ENCODE measurements at places on chromosomes 2 and 18.

DNA sequence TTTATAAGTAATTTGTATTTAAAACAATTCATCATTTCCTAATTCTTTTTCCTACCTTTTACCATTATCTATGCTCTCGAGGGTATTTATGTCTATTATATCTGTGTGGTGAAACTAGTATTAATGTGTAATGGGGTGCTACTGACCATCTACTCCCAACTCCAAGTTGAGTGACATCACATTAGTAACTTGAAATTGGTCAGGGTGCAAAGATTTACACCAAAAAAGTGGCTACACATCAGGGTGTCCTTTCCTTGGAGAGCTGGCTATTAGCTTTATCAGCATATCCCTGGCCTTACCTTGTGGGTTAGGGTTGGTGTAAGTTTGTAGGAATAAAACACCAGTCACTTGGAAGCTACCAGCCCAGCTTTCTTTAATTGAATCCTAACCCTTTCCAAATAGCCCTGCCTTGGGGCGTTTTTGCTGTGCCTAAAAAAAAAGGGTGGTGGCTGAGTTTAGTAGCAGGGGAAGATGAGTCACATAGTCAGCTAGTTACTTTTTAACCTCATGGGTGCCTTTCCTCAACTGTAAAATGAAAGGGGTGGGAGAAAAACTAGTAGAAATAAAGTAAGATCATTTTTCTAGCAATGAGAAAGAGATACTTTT lies 14.0 kb downstream of the ANXA4 start:
- no peak for DNase-seq

- no peak for DNase-seq
Observed at GRCh38 chr18:35026407-35027061, 14.7 kb upstream of the MAPRE2 start.

- no peak for DNase-seq
Observed at GRCh38 chr2:232330068-232330999, 48.2 kb upstream of the ALPP start.

DNA sequence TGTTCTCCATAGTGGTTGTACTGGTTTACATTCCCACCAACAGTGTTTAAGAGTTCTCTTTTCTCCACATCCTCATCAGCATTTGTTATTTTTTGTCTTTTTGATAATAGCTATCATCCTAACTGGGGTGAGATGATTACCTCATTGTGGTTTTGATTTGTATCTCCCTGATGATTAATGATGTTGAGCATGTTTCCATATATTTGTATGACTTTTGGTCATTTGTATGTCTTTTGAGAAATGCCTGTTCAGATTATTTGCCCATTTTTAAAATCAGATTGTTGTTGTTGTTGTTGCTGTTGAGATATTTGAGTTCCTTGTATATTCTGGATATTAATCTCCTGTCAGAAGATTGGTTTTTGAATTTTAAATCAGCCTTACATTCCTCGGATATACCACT lies 147.5 kb downstream of the NCOA1 start:
- DNase-seq, result no peak

GRCh38 chr2:157302492-157303099 lies 23.0 kb downstream of the ERMN start:
- DNase-seq, result peak; percentile 20

DNA sequence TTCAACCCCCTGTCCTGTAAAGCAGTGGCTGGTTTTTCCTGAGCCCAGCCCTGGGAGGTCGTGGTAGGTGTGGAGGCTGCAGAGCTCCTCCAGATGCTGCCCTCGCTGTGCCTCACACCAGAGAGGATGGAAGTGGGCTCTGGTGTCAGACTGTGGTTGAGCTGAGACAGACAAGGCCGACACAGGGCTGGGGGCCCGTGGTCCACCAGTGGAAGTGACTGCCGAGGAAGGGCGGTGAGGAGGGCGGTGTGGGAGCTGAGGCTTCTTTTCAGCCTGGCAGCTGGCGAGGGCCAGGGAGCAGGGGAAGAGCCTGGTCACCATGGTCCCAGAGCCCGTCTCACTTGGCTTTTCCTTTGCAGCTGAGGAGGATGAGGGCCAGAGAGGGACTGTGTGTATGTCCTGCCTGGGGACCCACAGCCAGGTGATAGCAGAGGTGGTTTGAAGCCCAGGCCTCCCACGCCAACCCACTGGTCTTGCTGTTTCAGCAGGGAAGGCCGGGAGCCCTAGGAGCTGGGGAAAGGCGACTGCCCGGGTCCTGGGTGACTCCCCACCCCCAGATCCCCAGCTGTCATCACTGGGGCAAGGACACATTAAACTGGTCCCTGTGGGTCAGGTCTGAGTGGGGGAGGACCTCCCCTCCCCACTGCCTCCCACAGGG lies 8.5 kb downstream of the SFTPB start:
- DNase-seq, result no peak

- no peak for DNase-seq
Observed at GRCh38 chr2:15940661-15941480, 521 bp downstream of the MYCN start.

DNA sequence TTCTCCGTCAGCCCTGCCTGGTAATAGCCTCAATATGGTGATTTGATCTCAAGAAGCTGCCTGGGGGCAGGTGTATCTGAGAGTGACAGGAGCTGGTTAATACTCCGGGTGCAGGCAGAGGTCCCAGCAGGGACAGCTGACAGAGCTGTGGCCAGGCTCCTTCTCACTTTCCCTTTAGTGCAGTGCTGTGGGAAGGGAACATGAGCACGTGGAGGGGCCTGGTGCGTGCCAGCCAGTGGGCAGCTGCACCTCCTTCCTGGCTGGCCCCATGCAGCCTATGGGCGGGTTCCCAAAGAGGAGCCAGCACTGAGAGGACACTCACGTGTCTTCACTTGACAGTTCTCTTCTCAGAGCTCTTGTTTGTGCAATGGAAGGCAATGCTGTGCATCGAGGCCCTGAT lies 9.1 kb downstream of the CNNM4 start:
- DNase-seq, result no peak

DNA sequence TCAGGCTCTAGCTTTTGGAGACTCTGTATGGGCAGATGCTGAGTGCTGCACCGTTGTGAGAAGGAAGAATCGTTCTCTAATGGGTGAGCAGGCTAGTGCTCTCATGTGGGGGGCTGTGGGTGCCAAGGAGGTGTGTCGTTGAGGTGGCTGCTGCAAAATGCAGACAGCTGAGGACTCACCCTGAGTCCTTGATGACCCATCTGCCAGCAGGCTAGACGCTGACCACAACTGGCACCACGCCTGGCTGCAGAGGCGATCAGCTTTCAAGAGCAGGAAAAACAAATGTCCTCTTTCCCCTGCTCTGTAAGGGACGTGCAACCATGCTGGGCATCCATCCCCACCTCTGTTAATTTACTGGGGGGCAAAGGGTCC lies 48.2 kb downstream of the HAUS1 start:
- no peak for DNase-seq

DNA sequence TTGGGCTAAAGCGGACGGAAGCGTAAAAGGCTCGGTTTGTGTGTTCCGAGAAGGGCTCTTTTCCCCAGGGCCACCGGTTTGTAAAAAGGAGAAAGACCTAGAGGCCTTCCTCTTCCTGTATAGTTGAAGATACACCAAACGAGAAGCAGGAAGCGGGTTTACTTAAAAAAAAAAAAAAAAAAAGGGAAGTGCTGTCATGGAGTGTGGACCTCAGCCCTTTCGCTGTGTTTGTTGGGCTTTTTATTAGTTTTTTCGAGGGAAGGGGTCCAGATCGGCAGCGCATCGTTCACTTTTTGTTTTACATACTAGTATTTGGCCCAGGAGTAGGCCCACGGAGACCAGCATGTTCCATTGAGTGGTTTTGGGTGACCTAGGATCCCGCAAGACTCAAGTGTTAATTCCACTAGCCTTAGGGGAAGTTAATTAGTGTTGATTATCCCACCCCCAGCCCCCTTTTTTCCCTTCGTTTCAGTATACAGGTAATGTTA lies 676 bp downstream of the ACTR2 start:
- peak; percentile 49 for DNase-seq

GRCh38 chr2:42486145-42486906 lies 7.5 kb downstream of the KCNG3 start:
- no peak for DNase-seq

DNA sequence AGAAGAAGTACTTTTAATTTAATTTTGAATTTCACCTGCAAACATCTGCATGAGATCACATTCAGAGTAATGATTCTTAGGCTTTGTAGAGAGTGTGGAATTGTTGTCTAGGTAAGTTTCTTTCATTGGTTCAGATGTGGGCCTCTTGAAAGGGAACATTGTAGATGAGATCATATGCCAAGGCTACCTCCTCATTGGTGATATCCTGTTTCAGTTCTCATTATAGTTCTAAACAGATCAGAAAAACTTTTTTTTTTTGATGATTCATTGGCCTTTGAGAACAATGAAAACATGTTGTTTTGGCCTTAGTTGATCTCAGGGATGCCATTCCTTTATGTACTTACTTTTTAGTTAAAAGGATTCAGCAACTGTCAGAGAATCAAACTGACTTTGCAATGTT lies 44.5 kb downstream of the EML6 start:
- peak; percentile 43 for DNase-seq

GRCh38 chr2:18092760-18093159 lies 214.3 kb downstream of the KCNS3 start:
- DNase-seq, result no peak

GRCh38 chr18:69996417-69996816 lies 48.7 kb upstream of the CD226 start:
- no peak for DNase-seq

- DNase-seq, result peak; percentile 36
Observed at GRCh38 chr18:58045242-58046092, 1.4 kb downstream of the NEDD4L start.

GRCh38 chr2:164675687-164676086 lies 54.4 kb upstream of the GRB14 start:
- no peak for DNase-seq

- DNase-seq, result no peak
Observed at GRCh38 chr2:176647325-176648165, 378.3 kb downstream of the MTX2 start.

GRCh38 chr18:45755934-45756333 lies 32.0 kb downstream of the SLC14A1 start:
- DNase-seq, result peak; percentile 100

- DNase-seq, result no peak
Observed at GRCh38 chr2:134141598-134142340, 112.1 kb upstream of the MGAT5 start.

DNA sequence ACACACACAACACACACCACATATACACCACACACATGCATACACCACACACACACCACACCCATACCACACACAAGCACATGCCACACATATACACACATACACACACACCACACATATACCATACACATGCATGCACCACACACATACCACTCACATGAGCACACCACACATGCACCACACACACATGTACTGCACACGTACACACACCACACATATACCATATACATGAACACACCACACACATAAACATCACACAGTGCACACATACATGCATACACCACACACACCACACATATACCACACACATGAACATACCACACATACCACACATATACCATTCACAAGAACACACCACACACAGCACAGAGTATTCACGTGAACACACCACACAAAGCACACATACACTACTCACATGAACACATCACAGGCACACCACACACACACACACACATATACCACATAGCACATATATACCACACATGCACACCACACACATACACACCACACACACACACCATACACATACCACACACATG lies 219.9 kb upstream of the RAB6C start:
- no peak for DNase-seq

GRCh38 chr2:96093528-96093927 lies 22.8 kb downstream of the ADRA2B start:
- no peak for DNase-seq

DNA sequence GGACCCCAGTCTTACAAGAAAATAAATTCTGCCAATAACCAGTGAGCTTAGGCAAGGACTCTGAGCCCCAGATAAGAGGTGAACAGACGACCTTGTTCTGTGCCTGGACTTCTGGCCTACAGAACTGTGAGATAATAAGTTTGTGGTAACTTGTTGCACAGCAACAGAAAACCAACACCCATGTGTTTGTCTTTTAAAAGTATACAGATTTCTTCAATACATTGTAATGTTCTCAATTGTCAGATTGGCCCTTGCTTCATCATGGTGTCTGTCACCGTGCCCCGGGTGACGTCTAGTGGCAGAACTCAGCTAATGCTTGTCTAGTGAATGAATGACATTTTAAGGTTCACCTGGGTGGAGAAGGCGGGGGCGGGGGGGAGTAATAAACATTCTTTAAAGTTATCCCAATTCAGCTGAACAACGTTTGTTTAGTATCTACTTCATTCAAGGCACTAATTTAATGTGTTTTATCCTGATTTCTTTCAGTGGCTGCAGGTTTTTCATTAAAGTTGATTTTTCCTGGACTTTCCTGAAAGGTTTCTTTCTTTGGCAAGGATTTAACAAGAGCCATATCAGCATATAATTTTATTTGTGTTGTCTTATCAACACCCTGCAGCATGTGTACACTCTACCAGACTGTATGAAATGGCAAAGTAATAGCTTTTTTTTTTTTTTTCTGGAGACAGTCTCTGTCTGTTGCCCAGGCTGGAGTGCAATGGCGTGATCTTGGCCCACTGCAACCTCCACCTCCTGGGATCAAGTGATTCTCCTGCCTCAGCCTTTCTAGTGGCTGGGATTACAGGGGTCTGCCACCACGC lies 123.8 kb upstream of the DLX2 start:
- no peak for DNase-seq

DNA sequence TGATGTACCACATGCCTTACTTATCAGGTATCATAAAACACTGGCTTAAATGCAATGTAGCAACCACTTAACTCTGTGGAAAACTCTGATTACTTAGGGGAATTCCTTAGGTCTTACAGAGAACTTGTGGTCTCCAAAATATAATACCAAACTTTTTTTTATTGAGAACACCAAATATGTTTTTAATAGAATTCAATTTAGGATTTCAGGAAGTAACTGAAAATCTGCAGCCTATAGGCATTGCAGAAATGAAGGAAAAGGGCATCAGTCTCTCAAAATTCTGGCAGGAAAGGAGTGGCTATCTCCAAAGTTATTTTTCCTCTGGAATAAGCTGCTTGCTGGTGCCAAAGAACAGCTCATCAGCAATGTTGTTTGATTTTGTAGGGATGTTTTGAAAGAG lies 105.3 kb upstream of the UGP2 start:
- peak; percentile 53 for DNase-seq
